ENCODE measurements at places on chromosomes 5 and 9. TPM values are rescaled to one million over a fixed set of nuclear protein-coding genes. Genes with fewer than 3 reads are reported as not detected.
A peak's percentile ranks its signal among the peaks of the same experiment; 100 is the strongest.

DNA sequence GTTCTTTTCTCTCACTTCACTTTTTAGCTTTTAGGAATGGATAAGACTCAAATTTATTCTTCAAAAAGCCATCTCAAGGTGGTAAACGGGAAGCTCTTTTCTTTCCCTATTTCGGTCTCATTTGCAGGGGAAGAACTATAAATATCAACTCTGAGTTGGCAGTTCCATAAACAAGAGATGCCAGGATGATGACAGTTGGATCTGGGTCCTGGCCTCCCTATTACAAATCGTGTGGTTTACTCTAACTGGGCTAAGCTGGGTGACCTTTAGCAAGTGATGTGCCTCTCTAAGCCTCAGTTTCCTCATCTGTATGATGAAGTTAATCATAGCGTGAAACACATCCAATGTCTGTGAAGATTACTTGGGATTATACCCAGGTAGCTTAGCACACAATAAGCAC lies 44.2 kb downstream of the TLE4 start:
- no peak for DNase-seq

DNA sequence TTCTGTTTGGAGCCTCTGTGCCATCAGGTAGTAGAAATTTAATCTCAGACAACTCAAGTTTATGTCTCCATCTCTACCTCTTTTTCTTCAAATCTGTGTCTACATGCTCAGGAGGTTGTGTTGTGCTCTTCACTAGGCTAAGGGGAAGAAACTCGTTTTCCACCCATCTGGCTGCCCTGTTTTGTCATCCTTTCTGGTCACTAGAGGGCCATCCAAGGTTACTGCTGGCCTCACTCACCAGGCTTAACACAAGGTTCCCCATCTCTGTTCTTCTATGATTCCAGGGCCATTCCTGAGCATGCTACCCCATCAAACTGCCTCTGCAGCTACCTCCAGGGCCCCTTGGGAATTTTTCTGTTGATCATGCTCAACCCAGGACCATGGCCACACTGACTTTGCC lies 213.3 kb upstream of the FBXL7 start:
- peak; percentile 0 for DNase-seq

The FOXD4L4 gene
- total RNA-seq: 0.09 TPM

DNA sequence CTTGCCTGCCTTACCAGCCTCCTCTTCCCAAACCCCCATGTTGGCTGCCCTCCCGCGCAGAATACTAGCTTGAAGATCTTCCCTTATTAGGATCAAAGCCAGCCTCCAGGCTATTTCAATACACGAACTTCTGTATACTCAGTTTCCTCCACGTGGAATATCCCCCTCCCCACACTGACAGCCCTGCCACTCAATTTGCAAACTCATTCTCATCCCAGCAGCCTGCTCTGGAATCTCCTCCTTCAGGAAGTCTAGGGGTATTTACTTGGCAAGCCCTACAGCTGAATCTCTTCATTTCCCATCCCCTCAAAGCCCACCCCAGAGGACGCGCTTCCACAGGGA lies 157.0 kb upstream of the SMIM23 start:
- no peak for DNase-seq

Measured in fibroblast of the aortic adventitia (primary cell).